Right atrium auricular region (tissue), 2 donors: ENCODE measurements at places on chromosomes 2 and 18. TPM values are rescaled to one million over a fixed set of nuclear protein-coding genes. Genes with fewer than 3 reads are reported as not detected.

VIL1 gene
- total RNA-seq: not detected

SCYGR4 gene
- total RNA-seq: not detected

UGT1A8 gene
- total RNA-seq: not detected

SMYD1 gene
- total RNA-seq: 74.8 TPM

ADRA2B gene
- total RNA-seq: 1.4 TPM

SLC66A2 gene
- 21.4 TPM for total RNA-seq

DNA sequence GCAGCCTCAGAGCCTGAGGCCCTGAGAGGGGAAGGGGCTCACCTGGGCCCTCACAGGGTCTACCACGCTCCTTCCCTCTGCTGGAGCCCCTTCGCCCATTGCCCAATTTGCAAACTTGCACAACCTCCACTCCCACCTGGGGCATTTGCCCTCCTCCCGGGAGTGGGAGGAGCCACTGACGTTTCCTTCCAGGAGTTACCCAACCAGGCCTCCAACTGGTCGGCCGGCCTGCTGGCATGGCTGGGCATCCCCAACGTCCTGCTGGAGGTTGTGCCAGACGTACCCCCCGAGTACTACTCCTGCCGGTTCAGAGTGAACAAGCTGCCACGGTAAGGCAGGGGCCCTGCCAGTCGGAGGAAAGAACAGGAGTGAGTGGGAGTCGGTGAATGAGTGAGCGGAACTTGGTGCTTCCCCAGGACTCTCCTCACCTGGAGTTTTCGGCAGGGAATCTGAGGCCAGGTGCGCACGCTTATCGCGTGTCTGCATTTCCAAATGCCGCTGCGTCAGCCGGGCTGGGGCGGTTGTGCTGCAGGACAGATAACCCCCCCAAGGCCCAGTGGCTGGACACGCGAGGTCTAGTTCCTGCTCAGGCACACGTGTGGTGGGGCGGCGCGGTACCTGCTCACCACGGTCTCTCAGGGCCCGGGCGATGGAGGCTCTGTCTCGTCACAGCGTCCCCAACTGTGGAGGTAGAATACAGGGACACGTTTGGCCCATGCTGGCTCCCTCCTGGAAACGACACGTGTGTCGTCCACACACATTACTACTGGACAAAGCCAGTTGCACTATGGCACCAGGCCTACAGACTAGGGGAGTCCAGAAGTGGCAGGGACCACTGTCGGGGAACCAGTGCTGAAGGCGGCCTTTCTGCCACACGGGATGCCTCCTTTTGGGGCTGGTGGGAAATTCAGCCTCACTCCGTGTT, 11.7 kb downstream of the ANO7 start:
- no peak for DNase-seq

DNA sequence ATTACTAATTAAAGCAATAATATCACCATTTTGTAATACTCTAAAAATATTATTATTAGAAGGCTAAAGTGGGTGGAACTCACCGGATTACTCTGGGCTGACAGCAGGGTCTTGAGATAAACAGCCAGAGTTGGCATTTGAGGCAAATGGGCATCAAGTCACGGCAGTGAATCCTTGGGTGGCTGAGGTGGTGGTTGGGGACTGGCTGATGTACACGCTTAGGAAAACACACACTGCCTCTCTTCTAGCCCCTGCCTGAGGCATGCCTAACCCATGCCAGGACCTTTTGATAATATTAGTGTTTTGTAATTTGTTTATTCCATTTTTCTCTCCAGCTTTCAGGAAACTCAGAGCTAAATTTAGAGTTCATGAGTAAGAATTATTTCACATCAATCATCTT, 76.8 kb downstream of the ACKR3 start:
- peak; percentile 57 for DNase-seq

- DNase-seq: no peak
These were observed 32.4 kb upstream of the RBBP8 start for GRCh38 chr18:22900558-22901238.

- no peak for DNase-seq
These were observed 288.3 kb downstream of the CYP26B1 start for GRCh38 chr2:71859211-71859847.

DNA sequence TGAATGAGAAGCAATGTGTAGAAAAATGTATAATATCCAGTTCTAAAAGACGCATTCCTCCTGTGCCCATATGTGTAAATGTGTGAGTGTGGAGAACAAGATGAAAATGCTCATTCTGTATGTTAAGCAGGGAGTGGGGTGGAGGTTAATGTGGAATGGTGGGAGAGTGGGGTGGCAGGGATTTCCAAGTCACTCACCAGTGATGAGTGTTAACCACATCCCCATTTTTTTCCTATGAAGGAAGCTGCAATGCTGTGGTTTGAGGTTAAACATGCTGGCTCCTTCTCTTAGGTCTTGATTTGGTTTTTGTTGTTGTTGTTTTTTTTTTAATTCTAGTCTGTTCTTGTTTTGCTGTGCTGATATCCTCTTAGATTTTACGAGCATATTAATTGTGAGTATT, 169.4 kb downstream of the NEDD4L start:
- DNase-seq: no peak

DNA sequence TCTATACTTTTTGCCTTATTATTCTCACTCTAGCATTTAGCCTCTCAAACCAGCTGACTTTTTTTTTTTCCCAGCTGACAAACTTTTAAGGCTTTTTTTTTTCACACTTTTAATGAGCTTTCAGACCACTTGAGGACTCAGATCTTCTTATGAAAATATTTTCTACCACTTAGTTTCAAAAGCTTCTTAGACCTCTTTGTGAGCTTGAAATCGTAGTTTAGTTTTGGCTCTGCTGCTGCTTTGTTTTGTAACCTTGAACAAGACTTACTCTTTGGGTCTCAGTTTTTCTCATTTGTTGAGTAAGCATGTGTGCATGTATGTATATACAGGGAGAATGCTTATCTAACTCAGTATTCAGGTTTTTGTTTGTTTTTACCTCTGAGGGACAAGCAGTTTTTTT, 3.5 kb downstream of the NBEAL1 start:
- DNase-seq: no peak

DNA sequence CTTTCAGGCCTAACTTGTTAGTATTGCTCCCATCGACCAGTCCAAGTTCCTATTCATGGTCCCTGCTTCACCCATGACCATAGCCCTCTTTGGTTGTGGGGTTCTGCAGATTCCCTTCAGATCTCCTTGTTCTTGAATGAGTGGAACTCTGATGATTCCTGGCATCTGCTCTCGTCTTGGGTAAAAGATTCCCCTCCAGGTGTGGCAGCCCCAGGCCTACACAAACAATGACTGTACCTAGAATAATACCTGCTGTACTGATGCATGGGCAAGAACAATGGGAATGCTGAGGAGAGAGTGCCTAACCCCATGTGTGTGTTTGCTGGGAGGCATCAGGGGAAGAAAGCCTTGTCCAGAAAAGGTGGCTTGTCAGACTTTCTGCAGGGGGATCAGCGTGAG, 39.2 kb upstream of the MRPL19 start:
- no peak for DNase-seq

- DNase-seq: no peak
These were observed 228.3 kb downstream of the TWIST2 start for GRCh38 chr2:239075918-239076758.

GRCh38 chr2:241562269-241562891, 3.8 kb downstream of the BOK start:
- DNase-seq: no peak
